ENCODE measurements at places on chromosomes 12 and 14. TPM values are rescaled to one million over a fixed set of nuclear protein-coding genes. Genes with fewer than 3 reads are reported as not detected.

Gene LRRIQ1
- polyA plus RNA-seq, result 0.22 TPM

DNA sequence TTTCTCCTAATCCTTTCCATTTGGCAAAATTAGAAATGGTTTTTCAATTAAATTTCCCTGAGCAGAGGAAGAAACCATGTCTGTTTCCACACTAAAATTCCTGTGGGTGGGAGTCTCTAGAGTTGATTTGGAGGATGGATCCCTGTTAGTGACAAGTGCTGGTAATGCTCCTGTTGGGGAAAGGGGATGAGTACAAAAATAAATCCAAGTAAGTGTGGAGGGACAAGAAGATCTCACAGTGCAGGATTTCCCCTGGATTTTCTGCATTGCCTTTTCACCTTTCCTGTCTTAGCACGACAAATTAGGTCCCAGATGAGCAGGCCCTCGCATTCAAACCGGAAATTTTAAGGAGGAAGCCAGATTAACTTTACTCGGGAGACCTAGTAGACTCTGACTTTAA, 107.5 kb downstream of the DAD1 start:
- no peak overlapping the region for H3K27ac ChIP-seq
- no peaks in the 10 kb centered on the region for H3K4me1 ChIP-seq
- no peaks in the 10 kb centered on the region for H3K27me3 ChIP-seq
- no peaks in the 10 kb centered on the region for H3K36me3 ChIP-seq
- H3K4me3 ChIP-seq, result no peak overlapping the region
- DNase-seq, result no peak

Gene OTX2
- not detected for polyA plus RNA-seq

Gene LRRC23
- 8.2 TPM for polyA plus RNA-seq

DNA sequence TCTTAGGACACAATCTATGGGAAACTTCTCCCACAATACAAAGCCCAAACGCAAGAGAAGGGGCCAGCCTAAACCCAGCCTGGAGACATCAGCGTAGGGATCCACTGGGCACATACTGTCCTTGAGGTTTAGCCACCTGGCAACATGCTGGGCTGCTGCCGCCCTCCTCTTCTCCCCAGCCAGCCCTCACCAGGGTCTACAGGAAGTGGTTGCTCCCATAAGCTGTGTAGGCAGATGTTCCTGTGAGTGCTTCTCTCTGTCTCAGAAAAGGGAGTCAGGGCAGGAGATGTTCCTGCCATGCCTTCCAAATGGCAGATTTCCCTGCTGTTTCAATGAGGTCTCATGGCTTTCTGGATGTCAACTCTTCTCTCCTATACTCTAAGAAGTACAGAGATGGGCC, 241.4 kb downstream of the PCNX1 start:
- no peak overlapping the region for H3K4me3 ChIP-seq
- H3K36me3 ChIP-seq, result no peaks in the 10 kb centered on the region
- no peak overlapping the region for H3K27ac ChIP-seq
- H3K4me1 ChIP-seq, result peaks cover 1% of the 10 kb centered on the region

Gene GARIN6
- polyA plus RNA-seq, result not detected

Gene SVOP
- not detected for polyA plus RNA-seq

Gene DBX2
- polyA plus RNA-seq, result not detected

DNA sequence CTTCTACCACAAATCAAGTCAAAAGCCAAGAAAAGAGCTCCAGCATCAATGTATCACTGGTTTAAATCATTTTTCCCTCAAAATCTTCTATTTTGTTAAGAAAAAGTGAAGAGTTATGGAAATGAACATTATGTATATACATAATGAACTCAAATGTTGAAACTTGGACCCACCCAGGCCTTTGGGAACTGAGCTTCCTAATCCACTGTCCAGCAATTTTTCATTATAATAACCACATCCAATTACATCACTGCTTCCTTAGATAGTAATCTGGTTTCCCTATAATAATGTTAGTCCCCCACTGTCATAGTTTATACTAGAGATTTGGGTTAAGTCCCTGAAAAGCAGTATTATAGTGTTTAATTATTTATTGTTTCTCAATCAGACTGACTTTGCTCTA, 170.9 kb downstream of the PIK3C2G start:
- H3K27me3 ChIP-seq, result no peaks in the 10 kb centered on the region
- no peaks in the 10 kb centered on the region for H3K4me1 ChIP-seq
- no peak overlapping the region for H3K4me3 ChIP-seq

- H3K27ac ChIP-seq, result no peak overlapping the region
- H3K27me3 ChIP-seq, result no peaks in the 10 kb centered on the region
- no peaks in the 10 kb centered on the region for H3K36me3 ChIP-seq
These were observed 156.6 kb upstream of the CAND1 start for GRCh38 chr12:67112586-67112985.

DNA sequence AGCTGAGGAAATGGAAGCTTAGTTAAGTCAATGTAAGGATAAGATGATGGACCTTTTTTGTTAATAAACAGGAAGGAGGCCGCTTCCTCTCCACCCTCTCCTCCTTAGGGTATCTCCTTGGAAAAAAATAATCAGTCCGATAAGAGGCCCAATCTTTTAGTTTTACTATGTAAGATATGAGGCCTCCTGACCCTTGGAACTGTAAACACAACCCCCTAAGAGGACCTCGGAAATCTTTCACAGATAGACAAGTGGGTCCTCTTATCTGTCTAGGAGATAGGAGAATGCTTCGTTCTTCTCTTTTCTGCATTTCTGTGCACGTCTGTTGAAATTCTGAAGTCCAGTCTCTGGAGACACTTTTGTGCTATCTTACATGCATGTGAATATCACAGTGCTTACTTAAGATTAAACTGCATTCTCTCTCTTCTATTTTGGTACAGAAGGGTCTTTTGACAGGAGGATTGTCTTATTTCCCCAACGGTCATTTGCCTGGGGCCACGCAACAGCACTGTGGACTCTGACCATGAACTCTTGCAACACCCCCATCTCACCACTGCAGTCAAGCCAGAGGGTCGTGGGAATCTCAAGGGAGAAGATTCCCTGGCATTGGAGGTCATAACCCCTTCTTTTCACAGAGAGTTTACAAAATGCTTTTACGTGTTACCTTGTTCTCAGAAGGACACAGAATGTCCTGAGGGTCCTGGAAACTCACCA, 313.0 kb upstream of the RTL1 start:
- no peaks in the 10 kb centered on the region for H3K27me3 ChIP-seq
- no peaks in the 10 kb centered on the region for H3K4me1 ChIP-seq
- no peaks in the 10 kb centered on the region for H3K36me3 ChIP-seq
- peak; percentile 74 for DNase-seq
- H3K27ac ChIP-seq, result no peak overlapping the region
- no peak overlapping the region for H3K4me3 ChIP-seq

- no peaks in the 10 kb centered on the region for H3K4me1 ChIP-seq
- no peak overlapping the region for H3K4me3 ChIP-seq
- no peak overlapping the region for H3K27ac ChIP-seq
- H3K27me3 ChIP-seq, result no peaks in the 10 kb centered on the region
- peaks cover 31% of the 10 kb centered on the region for H3K36me3 ChIP-seq
These were observed 6.3 kb downstream of the DDX55 start for GRCh38 chr12:123608182-123608581.

DNA sequence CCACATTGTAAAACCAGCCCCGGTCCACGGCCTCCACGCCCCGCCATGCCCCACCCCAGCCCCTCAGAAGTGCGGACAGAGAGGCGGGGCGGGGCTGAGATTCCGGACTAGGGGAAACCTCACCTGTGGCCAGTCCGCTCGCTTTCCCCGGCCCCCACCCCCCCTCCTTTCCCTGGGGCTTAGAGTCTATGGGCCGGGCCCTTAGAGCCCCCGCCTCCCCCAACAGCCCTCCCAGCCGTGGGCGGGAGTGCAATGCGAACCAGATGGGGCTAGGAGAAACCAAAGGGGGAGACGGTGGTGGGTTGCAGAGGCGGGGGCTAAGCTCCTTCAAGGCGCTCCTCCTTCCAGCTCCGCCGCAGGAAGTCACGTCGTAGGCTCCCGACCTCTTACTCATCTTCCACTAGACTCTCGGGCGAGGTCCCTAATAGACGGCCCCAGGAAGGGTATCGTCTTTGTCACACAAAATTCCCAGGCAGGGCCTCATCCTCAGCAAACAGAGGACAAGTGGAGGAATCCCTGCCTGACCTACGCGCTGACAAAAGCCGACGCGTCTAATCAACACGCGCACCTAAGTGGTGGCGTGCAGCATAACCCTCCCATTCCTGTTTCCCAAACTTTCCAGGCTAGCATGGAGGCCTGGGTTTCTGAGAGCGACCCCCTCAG, 1.1 kb upstream of the NAB2 start:
- no peaks in the 10 kb centered on the region for H3K4me1 ChIP-seq
- peak overlapping the region; percentile 99 for H3K27ac ChIP-seq
- DNase-seq, result peak; percentile 87
- H3K27me3 ChIP-seq, result no peaks in the 10 kb centered on the region

Gene MTA1
- polyA plus RNA-seq, result 49.0 TPM

GRCh38 chr14:89284333-89285058, 132.5 kb downstream of the FOXN3 start:
- no peak overlapping the region for H3K4me3 ChIP-seq
- H3K4me1 ChIP-seq, result no peaks in the 10 kb centered on the region
- DNase-seq, result no peak
- no peaks in the 10 kb centered on the region for H3K36me3 ChIP-seq
- H3K27me3 ChIP-seq, result no peaks in the 10 kb centered on the region

Gene SIX6
- polyA plus RNA-seq, result not detected

GRCh38 chr14:77324816-77325745, 4.2 kb downstream of the GSTZ1 start:
- DNase-seq, result no peak
- no peaks in the 10 kb centered on the region for H3K36me3 ChIP-seq
- no peaks in the 10 kb centered on the region for H3K27me3 ChIP-seq
- no peak overlapping the region for H3K27ac ChIP-seq
- H3K4me1 ChIP-seq, result peaks cover 7% of the 10 kb centered on the region
